ENCODE measurements at places on chromosomes 5 and 9.

GRCh38 chr5:4233671-4234070, 638.0 kb downstream of the IRX1 start:
- DNase-seq = no peak

GRCh38 chr9:136441191-136441680, 1.6 kb upstream of the INPP5E start:
- DNase-seq = no peak

DNA sequence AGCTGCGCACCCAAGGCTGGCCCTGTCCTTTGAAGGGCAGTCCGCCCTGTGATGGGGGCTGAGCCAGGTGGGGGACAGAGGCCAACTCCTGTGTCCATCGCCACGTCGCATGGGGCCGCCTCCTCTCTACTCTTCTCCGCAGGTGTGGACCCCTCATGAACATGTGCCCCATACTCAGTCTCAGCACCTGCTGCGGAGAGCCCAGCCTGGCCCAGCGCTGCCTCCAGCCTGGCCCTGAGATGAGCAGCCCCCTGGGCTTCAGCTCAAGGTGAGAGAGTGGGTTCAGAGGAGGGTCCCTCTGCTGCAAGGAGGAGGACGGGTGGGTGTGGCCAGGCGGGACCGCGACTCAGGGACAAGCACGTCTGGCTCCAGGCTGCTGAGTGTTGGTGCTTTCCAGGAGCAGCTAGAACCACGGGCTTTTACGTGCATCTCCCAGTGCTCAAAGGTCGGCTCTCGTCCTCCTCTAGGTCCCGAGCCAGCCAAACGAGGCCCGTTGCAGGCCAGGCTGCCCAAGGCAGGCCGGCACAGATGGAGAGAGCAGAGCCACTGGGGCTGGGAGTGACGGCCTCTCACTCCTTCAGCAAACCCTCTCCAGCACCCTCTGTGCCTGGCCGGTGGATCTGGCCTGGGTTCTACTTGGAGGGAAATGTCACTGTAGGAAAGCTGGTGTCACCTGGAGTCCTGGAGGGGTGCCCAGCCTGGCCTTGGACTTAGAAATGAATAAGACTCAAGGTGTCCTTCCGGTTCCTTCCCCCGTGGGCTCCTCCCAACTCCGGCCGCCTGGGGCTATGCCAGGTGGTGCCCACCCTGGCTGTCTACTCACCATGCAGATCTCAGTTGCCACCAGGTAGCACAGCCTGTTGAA, 48.9 kb upstream of the RNF130 start:
- DNase-seq = no peak

DNA sequence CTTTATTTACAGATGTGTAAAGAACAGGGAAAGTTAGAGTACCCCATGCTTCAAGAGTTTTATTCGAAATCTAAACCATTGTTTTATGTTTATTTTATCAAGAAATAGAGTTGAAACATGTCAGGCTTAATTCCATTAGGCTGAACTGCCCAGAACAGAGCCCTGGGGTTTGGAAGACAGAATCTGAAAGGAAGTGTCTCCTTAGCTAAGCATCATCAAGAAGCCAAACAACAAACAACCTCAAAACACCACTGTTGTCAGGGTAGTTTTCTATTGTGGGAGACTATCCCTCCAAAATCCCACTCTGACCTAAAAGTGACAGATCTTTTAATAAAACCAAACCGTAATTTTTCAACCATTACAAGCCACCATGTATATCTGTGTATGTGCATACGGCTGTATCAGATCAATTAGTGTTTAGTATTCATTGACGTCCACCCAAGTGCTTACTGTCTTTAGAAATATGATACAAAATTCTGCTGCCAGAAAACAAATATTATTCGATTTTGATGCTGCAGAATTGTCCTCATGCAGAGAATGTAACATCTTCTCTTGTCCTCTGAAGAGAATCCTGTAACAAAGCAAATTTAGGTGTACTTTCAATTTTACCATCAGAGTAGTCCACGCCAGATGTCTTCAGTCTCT, 271.9 kb upstream of the TMEM161B start:
- no peak for DNase-seq

- no peak for DNase-seq
These were observed 413.5 kb upstream of the ZNF462 start for GRCh38 chr9:106449336-106449927.

DNA sequence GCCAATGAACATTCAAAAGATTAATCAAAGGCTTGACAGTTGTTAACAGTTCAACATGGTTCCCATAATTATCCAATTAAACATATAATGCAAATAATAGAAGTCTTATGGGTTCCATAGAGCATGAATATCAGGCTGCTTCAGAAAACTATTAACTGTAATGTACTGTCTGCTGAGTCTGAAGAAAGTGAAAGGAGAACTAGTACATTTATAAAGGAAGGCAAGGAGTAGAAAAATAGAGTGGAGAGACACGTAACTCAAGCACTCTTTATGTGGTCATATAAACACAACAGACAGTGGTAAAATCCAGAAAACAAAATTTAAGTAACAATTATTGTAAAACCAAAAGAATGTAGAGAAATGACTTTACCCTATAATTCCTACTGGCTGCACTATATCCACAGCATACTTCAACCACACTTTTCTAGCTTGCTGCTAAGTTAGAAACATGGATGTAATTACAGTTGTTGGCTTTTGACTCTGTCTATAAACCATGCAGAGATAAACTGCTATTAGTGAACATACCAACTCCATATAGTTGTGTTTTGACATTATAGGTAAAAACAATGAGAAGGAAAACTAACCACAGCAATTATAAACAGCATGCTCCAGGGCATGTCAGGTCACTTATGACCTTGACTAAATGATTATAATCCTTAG, 32.7 kb downstream of the NFIB start:
- no peak for DNase-seq

GRCh38 chr5:169161022-169161680, 139.8 kb downstream of the SLIT3 start:
- no peak for DNase-seq

GRCh38 chr9:9538766-9539165, 1074.0 kb downstream of the PTPRD start:
- DNase-seq = no peak

DNA sequence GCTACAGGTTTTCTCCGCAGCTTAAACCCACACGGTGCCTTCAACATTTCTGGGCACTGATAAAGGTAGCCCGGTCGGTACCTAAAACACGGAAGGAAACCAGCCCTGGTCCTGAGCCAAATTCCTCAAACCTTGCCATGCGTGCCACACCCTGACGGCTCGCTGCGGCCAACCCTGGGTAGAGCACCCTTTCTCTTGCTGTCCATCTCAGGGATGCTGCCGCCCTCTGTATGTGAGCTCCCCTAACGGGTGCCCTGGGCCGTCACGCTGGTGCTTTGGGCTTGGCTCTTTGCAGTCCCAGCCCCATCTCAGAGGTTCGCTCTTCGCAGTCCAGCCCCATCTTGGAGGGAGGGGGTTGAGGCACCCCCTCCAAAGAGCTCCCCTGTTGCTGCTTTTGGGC, 43.9 kb downstream of the PNPLA7 start:
- DNase-seq = no peak

DNA sequence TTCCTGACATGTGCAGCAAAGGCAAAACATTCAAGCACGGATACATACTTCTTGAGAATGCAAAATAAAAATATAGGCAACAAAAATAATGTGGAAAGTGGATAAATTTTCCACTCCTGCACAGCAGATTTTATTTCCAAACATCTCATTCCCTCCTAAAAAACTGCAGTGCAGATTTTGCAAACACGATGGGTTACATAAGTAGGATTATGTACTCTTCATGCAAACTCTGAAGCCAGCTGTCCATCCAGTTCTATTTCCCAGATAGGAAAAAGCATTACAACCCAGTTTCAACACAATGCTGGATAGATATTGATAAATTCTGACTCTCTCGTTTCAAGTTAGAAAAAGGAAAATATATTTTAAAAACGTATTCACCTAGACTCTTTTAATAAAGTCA, 52.7 kb upstream of the CCNG1 start:
- no peak for DNase-seq

DNA sequence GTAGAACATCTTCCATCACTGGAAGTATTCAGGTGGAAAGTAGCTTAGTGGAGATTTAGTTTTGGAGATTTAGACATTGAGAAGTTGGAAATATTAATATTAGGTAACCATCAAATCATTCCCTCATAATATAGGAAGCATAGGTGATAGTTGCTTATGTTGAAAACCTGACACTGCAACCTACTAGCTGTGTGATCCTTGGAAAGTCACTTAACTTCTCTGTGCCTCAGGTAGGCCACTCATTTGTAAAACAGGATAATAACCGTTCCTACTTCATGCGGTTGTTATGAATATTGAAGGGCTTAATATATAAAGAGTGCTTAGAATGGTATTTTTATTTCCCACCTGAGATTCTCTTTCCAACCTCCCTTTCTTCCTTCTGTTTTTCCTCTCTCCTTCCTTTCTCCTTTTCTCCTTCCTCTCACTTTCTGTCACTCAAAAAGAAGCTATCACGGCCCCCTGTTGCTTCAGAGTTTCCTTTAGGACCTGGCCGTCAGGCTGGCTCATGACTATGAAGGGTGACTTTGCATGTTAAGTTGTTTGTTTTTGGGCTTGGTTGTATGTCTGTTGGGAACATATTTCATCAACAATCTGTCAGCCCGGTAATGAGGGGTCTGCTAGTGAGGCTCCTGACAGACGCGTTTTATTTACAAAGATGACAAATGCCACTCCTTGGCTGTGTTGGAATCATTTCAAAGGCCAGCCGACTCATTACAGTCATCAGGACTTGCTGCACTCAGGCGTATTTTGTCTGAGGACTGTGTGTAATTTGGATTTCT, 31.0 kb downstream of the DOCK2 start:
- no peak for DNase-seq

DNA sequence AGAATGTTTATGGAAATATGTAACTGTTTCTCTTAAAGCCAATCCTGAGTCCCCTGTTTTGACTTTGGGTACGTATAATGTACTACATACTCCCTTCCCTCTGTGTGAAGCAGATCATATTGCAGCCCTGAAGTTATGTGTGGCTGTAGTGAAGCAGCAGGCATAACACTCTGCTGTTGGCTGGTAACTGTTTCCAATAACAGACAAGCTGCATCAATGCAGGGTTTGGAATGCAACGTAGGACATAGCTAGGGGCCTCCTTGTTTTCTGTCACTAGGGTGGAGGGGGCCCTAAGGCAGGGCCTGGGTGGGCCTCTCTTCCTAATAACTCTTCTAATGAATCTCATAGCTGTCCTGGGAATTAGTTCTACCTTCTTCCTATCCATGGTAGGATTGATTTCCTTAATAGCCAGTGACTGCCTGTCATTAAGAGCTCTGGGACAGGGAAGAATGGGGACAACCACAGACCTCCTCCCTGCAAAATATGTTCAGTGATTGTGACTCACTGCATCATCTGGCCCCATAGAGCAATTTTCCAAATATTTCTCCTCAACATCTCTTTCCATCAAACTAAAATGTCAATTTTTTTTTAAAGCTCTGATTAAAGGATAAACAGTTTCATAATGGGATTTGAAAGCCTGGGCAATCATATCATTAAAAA, 129.6 kb upstream of the HMHB1 start:
- DNase-seq = no peak

- DNase-seq = no peak
These were observed 18.8 kb downstream of the GZMK start for GRCh38 chr5:55042886-55043285.

DNA sequence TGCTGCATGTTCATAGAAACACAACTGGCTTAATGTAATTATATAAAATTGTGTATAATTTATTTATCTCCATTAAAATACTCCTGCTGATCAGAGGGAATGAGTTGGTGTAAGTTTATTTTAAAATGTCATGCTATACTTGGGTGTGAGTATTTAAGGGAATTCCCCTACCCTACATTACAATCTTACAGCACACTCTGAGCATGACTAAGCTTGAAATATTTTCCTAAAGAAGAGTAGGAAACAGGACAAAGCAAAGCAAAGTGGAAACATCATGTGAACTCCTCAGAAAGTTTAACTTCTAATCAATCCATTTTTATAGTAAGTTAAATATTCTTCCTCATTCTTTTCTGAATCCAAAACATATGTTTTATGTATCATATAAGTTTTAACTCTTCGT, 1271.3 kb downstream of the EFNA5 start:
- no peak for DNase-seq

GRCh38 chr5:52013523-52013922, 630.3 kb downstream of the ISL1 start:
- DNase-seq = no peak

- no peak for DNase-seq
These were observed 69.1 kb upstream of the MAN2A1 start for GRCh38 chr5:109620651-109621050.
